ENCODE measurements at places on chromosomes 2 and 18. TPM values are rescaled to one million over a fixed set of nuclear protein-coding genes. Genes with fewer than 3 reads are reported as not detected.

KIAA2012 gene
- 0.62 TPM for total RNA-seq

DRC1 gene
- total RNA-seq, result 0.48 TPM

HOXD9 gene
- 0.94 TPM for total RNA-seq

BBS5 gene
- 3.2 TPM for total RNA-seq

METAP1D gene
- 5.6 TPM for total RNA-seq

CDK15 gene
- total RNA-seq, result 0.16 TPM

LYG2 gene
- not detected for total RNA-seq

DYSF gene
- 2.2 TPM for total RNA-seq

GAREM1 gene
- 9.4 TPM for total RNA-seq

COL4A3 gene
- total RNA-seq, result 1.4 TPM

SLC11A1 gene
- not detected for total RNA-seq

SNORC gene
- total RNA-seq, result 6.2 TPM

PHLPP1 gene
- total RNA-seq, result 24.2 TPM

TNP1 gene
- not detected for total RNA-seq

MC4R gene
- not detected for total RNA-seq
